ENCODE measurements at places on chromosomes 4 and X.

GRCh38 chrX:94560930-94561329 is 886.9 kb downstream of the FAM133A start:
- no peak for DNase-seq

DNA sequence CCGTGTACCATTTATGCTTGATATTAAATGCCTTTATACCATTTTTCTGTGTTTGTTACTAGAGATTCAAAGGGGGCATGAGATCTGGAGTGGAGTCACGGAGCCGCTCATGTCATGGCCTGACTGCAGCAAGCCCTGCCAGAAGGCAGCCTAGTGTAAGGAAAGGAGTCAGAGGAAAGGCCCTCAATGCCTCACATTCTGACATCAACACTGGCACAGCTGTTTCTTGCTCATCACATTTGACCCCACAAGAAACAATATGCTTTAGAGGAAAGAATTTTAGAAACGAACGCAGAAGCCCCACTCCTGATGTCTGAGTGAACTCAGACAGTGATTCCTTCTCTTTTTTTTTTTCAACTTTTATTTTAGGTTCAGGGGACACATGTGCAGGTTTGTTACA is 322.4 kb upstream of the CPEB2 start:
- DNase-seq = no peak

- DNase-seq = no peak
These were observed 33.3 kb upstream of the PROM1 start for GRCh38 chr4:16117164-16117563.

GRCh38 chrX:133980832-133981588 is 4.4 kb downstream of the GPC3 start:
- DNase-seq = no peak

- DNase-seq = no peak
These were observed 26.9 kb downstream of the UTP14A start for GRCh38 chrX:129932821-129933321.

DNA sequence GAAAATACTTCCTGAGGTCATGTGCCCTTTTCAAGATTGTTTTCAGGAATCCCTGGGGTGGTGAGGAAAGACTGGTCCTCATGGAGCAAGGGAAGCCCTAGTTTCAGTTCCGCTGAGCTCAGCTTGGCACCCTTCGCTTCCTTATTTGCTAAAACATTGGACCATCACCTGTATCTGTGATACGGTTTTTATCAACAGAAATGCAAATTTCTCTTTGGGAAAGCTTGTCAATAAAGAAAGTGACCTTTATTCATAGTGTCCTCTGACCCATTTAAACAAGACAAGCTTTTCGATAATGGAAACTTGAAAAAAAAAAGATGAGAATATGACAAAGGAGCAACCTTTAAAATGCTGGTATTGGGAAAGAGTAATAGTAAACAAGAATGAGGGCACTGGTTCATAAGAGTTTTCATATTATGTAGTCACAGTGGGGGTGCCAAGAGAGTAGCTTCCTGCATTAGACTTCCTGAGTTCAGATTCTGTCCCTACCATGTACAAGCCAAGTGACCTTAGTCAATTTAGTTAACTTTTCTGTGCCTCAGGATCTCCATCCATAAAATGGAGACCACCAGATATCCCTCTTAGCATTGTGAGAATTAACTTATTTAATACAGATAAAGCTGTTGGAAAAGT is 57.0 kb upstream of the RAI2 start:
- no peak for DNase-seq

DNA sequence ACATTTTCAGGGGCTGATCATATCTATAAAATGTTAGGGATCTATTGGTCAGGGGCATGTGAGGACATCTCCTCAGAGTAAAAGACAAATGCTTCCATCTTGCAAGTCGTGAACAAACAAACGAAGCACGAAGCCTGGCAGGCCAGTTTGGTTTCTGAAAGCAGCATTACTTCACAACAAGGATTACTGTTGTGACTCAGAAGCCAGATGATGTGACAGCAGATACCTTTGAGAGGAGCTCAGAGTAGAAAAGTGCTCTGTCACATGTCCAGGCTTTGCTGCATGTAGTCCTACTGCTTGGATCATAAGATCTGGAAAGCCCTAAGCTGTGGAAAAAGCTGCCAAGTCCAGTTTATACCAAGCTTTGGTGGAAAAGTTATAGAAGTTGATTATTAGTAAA is 1827.2 kb downstream of the ARAP2 start:
- no peak for DNase-seq

DNA sequence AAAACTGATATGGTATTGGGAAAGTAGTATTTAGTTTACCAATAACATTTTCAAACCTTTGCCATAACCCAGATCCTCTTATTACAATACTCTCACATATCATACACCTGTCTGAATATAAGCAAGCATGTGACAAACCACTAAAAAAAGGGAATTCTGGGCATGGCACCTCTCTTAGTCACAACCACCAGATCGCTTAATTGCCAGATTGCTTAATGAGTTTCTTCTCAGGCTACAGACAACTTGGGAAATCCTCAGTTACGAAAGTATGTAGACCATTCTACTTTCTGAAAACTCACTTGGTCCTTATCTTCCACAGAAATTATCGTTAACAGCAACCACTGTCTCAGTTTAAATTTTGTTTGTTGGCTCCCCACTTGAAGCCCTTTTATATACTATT is 2.1 kb downstream of the NAF1 start:
- no peak for DNase-seq

DNA sequence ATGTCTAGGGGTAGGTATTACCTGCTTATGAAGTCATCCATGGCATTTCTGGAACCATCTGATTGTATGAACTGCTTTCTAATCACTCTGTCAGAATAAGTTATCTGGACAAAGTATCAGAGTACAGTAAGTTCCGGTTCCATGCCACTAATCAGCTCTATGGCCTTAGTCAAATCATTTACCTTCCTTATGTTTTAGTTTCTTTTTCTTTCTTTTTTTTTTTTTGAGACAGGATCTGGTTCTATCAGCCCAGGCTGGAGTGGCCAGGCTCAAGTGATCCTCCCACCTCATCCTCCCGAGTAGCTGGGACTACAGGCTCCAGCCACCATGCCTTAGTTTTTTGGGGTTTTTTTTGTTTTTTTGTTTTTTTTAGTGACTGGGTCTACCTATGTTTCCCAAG is 11.5 kb downstream of the XIAP start:
- DNase-seq = no peak

DNA sequence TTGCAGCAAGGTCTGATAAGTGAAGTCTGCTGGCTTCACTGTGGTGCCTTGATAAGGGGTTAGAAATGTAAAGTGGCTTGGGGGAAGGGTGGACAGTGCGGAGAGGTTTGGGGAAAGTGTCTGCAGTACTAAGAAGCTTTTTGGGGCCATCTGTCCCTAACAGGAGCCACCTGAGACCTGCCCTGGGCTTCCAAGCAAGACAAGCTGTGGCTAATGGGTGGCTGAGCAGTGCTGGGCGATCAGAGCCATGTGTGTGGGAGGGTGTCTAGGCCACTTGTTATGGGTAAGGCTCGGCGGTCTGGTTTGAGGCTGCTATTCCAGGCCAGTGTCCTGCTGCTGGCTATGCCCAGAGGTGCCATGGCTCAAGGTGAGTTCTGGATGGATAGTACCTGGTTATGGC is 185.4 kb upstream of the MTMR8 start:
- DNase-seq = no peak

DNA sequence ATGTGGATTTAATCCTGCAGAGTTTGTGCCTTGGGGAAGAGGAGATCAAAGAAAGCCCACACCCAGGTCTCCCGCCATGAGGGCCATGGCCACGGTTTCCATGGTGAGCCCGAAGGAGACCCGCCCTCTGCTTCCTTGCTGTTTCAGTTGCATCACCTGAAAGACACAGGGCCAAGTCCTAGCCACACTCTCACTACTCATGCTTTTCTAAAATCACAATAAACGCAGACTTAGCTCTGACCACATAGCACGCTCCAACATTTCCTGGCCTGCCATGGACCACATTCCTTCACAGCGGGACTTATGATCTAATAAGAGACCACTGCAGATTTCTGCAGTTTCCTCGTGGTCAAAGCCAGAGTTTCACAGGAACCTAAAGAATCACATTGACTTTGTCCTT is 426.0 kb upstream of the NR3C2 start:
- DNase-seq = no peak

GRCh38 chrX:3244955-3245354 is 101.5 kb downstream of the MXRA5 start:
- DNase-seq = no peak

- DNase-seq = no peak
These were observed 174.9 kb downstream of the QDPR start for GRCh38 chr4:17336986-17337385.

DNA sequence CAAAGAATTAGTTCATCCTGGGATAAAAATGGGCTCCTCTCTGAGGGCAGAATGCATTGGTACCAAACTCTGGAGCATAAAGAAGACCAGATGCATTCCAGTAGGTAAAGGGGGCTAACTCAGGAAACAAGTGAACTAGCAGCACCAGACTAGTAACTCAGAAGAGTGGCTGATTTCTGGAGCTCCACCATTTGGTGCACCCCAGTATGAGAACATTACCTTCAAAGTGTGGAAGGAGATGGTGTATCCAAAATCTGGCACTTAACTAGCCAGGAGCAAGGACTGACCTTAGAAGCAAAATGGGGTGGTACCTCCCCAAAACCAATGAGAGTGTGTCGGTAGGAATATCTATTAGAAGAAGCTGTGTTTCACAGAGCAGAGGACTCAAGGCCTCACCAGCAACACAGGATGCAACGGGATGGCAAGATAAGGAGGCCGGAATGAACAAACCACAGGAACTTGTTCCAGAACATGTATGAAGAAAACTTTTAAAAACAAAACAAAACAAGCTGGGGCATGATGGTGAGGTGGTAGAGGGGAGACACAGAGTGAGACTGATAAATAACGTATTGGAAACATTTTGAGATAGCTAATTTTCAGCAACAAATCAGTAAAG is 142.3 kb downstream of the INPP4B start:
- DNase-seq = no peak

DNA sequence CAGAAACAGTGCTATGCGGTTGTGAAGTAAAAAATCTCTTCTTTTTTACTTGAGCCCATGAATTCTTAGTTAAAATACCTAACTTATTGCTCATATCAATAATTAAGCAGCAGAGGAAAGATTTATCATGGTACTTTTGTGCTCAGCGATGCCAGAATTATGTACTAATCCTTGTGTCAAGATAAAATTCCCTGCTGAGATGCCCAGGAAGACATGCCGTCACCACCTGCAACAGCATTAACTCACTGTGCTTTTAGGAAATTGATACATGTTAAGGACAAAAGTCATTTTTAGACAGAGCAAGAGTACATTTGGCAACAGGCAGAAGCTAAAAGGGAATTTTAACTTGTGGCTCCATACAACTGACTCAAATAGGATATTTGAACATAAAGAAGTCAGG is 138.9 kb downstream of the NPNT start:
- no peak for DNase-seq

GRCh38 chr4:156247470-156247869 is 293.8 kb upstream of the CTSO start:
- DNase-seq = no peak

GRCh38 chr4:28241021-28241420 is 1380.4 kb downstream of the STIM2 start:
- no peak for DNase-seq

DNA sequence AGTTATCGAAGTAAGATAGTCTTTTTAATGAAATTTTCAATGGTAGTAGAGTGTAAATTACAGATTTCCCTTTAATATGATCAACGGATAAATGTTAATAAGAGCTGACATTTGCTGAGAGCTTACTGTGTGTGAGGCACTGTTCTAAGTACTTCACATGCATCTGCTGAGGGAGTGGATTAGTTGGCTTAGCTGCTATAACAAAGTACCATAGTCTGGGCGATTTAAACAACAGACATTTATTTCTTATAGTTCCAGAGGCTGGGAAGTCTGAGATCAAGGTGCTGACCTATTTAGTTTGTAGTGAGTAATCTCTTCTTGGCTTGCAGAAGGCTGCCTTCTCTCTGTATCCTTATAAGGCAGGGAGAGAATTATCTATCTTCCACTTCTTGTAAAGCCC is 174.3 kb downstream of the CEP135 start:
- DNase-seq = no peak

DNA sequence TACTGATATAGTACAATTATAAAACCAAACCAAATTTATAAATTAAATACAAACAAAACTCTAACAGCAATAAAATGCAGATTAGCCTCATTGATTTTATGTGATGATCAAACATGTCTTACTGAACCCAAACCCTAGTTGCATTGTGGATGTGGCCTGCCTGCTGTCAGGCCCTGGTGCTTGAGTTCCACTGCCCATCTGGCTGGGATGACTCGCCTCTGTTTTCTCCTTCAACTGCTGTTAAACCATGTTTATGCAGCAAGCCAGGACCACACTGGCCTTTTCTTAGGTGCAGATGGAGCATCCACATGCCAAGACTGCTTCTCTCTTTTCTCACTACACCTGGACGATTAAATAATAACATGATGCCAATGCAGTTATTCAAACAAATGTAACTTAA is 22.6 kb downstream of the NAP1L5 start:
- DNase-seq = no peak

GRCh38 chr4:15765391-15765790 is 12.7 kb upstream of the CD38 start:
- DNase-seq = no peak

DNA sequence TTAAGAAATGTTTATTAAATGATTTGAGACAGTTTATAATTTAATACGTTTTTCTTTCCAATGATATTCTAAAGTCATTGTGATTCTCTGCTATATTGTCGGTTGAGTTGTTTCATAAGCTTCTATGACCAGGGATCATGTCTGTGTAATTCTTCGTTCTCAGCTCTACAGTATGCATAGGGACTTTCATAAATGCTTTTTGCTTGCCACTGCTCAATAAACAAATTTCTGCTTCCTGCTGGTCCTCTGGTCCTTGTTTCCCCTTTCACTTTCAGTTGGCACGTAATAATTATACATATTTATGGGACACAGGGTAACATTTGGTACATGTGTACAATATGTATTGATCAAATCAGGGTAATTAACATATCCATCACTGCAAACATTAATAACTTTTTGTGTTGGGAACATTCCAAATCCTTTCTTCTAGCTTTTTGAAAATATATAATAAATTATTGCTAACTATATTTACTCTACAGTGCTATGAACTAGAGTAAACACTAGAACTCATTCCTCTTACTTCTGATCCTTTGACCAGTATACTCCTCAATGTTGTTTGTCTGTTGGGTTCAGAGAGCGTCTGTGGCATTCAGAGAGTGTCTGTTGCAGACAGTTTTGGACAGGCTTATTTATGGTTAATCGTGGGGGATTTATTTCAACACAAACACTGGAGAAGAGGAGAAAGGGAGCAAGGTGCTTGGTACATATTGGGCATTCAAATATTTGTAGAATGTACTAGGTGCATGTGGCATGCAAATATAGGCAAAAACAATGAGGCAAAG is 68.3 kb upstream of the SPANXB1 start:
- no peak for DNase-seq

DNA sequence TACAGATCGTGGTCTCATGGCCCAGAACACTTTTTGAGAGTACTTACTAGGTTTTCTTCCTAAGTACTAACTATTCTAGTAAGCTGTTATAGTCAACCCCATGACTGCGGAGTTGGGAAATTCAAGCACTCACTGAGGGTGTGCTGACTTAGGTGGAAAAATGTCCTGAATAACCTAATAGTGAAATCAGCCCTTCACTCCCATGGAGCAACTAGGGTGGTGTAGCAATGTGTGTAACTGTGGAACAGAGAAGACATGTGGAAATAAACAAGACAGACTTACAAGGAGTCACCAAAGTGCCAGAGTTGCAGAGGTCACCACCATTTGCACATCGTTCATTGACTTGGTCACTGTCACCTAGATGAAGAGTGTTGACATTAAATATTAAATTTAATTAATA is 12.1 kb upstream of the VSIG4 start:
- DNase-seq = no peak
